ENCODE measurements at places on chromosomes 3 and 15.
A peak's percentile ranks its signal among the peaks of the same experiment; 100 is the strongest.

DNA sequence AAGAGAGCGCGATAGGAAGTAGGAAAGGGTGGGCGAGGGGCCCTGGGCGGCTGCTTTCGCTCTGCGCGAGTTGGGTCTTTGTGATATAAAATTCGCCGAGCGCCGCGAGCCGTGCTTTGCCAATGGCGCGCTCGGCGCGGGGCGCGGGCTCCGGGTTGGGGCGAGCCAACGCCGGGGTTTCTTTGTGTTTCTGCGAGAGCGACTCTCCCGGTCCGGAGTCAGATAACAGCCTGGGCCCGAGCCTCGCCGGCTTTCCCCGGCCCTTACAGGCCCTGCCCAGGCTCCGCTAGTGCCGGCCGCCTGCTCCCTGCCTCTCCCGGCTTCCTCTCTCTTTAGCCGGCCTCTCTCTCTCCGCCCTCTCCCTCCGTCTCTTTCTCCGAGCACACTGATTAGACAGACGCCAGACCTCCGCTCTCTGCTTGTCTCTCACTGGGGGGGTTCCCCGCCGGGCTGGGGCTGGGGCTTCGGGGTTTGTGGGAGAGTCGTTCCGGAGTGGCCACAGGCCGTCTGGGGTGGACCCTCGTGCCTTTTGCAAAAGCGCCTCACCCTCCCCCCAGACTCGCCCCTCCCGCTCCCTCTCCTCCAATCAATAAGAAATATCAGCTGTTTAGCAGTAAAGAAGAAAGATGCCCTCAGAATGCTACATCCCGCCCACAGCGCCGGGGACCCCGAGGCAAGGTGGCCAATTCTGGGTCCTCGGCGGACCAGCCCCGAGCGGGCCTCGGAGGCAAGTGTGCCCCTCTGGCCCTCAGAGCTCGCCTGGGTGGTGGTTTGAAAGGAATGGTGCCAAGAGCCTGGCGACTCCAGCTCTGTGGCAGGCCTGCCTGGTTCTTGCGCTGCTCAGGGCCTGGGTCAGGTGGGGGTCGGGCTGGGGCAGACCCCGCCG is 2.9 kb downstream of the NR2F2 start:
- peak overlapping the region; percentile 89 for H3K4me3 ChIP-seq
- peaks cover 48% of the 10 kb centered on the region for H3K4me1 ChIP-seq
- DNase-seq: no peak
- H3K36me3 ChIP-seq: peaks cover 27% of the 10 kb centered on the region
- H3K27ac ChIP-seq: peak overlapping the region; percentile 98

- H3K4me1 ChIP-seq: peaks cover 14% of the 10 kb centered on the region
- H3K36me3 ChIP-seq: peaks cover 6% of the 10 kb centered on the region
- no peaks in the 10 kb centered on the region for H3K27me3 ChIP-seq
- no peak overlapping the region for H3K4me3 ChIP-seq
These were observed 26.8 kb upstream of the ZBTB38 start for GRCh38 chr3:141341536-141341935.

- no peaks in the 10 kb centered on the region for H3K4me1 ChIP-seq
- H3K27ac ChIP-seq: no peak overlapping the region
- no peak for DNase-seq
- H3K36me3 ChIP-seq: no peaks in the 10 kb centered on the region
- H3K27me3 ChIP-seq: peaks cover 43% of the 10 kb centered on the region
These were observed 48.4 kb downstream of the WNT7A start for GRCh38 chr3:13831386-13831996.

DNA sequence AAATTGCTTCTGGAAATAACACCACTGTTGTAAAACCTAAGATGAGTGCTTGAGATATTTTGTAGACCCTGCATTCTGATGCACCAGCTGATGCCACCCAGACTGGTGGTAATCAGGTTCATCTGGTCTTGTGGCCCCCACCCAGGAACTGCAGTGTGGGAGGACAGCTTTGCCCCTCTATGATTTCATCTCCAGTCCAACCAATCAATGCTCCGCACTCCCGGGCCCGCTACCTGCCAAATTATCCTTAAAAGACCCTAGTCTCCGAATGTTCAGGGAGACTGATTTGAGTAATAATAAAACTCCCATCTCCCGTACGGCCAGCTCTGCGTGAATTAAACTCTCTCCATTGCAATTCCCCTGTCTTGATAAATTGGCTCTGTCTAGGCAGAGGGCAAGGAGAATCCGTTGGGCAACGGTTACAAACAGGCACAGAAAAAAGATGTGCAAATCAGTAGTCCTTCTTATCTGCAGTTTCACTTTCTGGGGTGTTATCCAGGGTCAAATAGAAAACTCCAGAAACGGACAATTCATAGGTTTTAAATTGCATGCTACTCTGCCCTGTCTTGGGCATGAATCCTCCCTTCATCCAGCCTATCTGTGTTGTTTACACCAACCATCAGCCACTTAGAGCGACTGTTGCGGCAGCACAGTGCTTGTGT is 29.2 kb upstream of the TRPM1 start:
- H3K27ac ChIP-seq: no peak overlapping the region
- H3K36me3 ChIP-seq: no peaks in the 10 kb centered on the region
- H3K27me3 ChIP-seq: peaks cover 3% of the 10 kb centered on the region
- no peak for DNase-seq
- H3K4me1 ChIP-seq: no peaks in the 10 kb centered on the region
- no peak overlapping the region for H3K4me3 ChIP-seq

DNA sequence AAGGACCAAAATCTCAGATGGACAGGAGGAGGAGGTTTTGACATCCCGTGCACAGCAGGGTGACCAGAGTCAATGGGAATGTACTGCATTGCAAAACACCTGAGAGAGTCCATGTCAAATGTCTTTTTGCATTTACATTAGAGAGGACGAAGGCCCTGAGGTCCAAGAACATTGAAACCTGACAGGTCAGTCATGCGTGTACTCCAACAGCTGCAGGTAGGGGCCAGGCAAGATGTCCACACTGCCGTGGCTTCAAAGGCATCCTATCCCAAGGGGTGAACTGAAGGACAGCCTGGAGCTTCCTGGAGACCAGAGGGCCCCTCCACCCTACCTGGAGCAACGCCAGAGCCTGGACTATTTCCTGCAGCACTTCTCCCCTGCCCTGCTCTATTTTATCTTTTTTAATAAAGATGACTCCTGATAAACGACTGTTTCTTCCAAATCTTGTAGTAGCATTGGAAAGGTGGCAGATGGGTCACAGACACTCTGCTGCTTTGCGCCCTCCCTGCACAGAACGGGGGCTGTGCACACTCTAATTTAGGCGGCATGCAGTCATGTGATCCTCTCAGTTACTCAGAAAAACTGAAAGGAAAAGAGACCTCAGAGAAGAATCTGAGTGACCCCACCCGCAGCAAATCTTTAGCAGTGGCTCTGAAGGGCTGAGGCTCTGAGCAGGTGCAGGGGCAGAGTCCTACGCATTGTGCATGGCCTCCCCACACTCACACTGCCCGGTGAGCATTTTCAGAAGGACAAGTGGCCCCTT is 68.2 kb downstream of the HMCES start:
- no peaks in the 10 kb centered on the region for H3K36me3 ChIP-seq
- no peak for DNase-seq
- H3K4me1 ChIP-seq: peaks cover 5% of the 10 kb centered on the region
- no peak overlapping the region for H3K4me3 ChIP-seq
- H3K27ac ChIP-seq: no peak overlapping the region
- H3K27me3 ChIP-seq: peaks cover 17% of the 10 kb centered on the region

DNA sequence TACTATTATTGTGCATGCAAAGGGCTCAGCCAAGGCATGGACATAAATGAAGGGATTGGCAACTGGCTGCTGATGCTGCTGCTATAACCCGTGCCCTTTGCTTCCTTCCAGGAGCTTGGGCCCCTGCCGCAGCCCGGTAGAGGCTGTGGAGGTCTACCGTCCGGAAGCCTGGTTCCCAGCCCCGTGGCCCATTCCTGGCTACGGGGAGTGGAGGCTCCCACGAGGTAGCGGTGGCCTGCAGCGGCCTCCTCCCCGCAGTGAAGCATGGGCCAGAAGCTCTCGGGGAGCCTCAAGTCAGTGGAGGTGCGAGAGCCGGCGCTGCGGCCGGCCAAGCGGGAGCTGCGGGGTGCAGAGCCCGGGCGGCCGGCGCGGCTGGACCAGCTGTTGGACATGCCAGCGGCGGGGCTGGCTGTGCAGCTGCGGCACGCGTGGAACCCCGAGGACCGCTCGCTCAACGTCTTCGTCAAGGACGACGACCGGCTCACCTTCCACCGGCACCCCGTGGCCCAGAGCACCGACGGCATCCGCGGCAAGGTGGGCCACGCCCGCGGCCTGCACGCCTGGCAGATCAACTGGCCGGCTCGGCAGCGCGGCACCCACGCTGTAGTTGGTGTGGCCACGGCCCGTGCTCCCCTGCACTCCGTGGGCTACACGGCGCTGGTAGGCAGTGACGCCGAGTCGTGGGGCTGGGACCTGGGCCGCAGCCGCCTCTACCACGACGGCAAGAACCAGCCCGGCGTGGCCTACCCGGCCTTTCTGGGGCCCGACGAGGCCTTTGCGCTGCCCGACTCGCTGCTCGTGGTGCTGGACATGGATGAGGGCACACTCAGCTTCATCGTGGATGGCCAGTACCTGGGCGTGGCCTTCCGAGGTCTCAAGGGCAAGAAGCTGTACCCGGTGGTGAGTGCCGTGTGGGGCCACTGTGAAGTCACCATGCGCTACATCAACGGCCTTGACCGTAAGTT is 15.0 kb downstream of the SPSB4 start:
- H3K36me3 ChIP-seq: peaks cover 2% of the 10 kb centered on the region
- peaks cover 18% of the 10 kb centered on the region for H3K4me1 ChIP-seq
- H3K4me3 ChIP-seq: no peak overlapping the region
- H3K27ac ChIP-seq: no peak overlapping the region

- H3K27me3 ChIP-seq: peaks cover 22% of the 10 kb centered on the region
- peaks cover 4% of the 10 kb centered on the region for H3K4me1 ChIP-seq
- H3K4me3 ChIP-seq: no peak overlapping the region
- H3K36me3 ChIP-seq: no peaks in the 10 kb centered on the region
These were observed 1.7 kb downstream of the CCDC9B start for GRCh38 chr15:40338921-40339620.

DNA sequence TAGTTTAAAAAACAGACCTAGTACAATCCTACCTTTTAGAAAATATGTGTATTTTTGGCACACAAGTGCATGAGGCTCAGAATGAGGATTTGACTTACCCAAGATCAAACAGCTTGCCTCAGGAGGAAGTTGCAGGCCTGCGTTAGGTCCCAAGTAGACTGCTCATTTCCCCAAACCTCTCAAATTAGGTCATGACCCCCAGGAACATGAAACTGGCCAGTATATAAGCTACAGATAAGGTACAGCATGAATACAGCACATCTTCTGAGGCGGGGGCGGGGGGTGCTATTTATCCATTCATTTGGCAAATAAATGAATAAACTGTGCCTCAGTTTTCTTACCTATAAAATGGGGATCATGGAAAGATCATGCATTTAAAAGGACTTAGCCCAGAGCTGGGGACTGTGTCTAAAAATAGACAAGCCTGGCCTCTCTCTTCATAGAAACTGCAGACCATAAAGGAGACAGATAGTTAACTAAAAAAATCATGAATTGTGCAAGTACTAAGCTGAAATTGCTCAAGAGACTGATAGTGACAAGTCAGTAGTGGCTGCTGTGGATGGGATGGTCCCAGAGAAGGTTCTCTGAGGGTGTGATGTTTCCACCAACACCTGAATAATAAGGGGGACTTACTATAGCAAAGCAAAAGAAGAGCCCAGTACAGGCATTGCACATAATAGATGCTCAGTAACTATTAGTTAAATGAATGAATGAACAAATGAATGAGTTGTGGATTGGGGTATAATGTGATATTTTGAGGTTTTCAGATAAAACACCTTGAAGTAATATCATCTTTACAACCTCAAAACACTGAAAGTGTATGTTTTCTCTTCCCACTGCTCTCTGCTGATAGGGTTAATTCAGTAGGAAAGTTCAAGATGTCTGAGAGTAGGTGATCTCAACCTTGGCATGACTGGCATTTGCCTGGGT is 258.5 kb upstream of the PROK2 start:
- no peak overlapping the region for H3K4me3 ChIP-seq
- H3K36me3 ChIP-seq: no peaks in the 10 kb centered on the region
- DNase-seq: no peak
- no peaks in the 10 kb centered on the region for H3K4me1 ChIP-seq
- H3K27ac ChIP-seq: no peak overlapping the region

DNA sequence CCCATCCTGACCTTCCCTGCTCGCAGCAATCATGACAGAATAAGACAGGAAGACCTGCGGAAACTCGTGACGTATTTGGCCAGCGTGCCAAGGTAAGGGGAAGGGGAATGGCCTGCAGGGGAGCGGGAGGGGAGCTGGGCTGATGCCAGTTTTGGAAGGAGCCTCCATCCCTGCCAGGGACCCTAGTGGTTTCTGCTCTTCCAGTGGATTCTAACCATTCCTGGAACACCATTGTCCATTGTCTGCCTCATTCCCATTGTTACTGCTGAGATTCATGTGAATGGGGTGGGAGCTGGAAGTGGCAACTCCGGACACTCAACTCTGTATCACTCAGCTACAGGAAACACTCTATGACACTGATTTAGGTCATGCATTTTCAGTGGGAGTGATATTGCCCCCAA is 242.9 kb upstream of the ROPN1 start:
- H3K27ac ChIP-seq: no peak overlapping the region
- H3K4me3 ChIP-seq: no peak overlapping the region
- H3K27me3 ChIP-seq: no peaks in the 10 kb centered on the region

DNA sequence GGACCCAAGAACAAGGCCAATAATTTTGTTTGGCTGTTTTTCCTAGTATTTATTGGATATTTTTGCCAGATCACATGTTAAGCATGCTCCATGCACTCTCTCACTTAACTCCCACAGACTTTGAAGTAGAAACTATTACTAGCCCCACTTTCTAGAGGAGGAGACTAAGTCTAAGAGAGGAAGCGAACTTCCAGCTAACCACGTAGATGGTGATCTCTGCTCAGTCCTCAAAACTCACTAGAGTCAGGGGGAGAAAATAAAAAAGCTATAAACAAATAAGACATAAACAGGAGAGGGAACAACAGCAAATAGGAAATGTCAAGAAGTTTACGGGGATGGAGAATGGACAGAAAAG is 481.0 kb upstream of the PROK2 start:
- no peak overlapping the region for H3K27ac ChIP-seq
- no peak overlapping the region for H3K4me3 ChIP-seq
- H3K36me3 ChIP-seq: no peaks in the 10 kb centered on the region
- no peak for DNase-seq
- H3K4me1 ChIP-seq: no peaks in the 10 kb centered on the region
- peaks cover 5% of the 10 kb centered on the region for H3K27me3 ChIP-seq

GRCh38 chr15:71708741-71709140 is 101.6 kb upstream of the NR2E3 start:
- no peaks in the 10 kb centered on the region for H3K4me1 ChIP-seq
- no peak overlapping the region for H3K27ac ChIP-seq
- DNase-seq: no peak
- peaks cover 35% of the 10 kb centered on the region for H3K27me3 ChIP-seq
- no peak overlapping the region for H3K4me3 ChIP-seq

DNA sequence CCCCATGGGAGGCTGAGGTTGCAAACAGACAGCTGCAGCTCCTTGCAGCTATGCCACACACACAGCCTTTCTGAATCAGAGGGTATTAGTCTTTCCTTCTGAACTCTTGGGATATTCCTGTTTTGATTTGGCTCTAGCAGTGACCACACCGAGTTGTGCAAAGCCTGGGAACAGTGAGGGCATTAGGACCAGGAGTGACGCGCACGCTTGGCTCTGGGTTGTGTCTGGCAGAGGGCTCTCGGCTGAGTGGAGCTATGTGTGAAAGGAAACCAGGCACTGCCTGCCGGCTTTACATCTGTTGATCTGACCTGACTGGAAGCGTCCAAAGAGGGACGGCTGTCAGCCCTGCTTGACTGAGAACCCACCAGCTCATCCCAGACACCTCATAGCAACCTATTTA is at the start of gene GALNT15:
TSS of gene GALNT15 (plus strand) at position 292 of the 400 bp plus-strand sequence. CDS start 472 bp downstream, outside the sequence.
- no peaks in the 10 kb centered on the region for H3K4me1 ChIP-seq
- DNase-seq: no peak
- peaks cover 48% of the 10 kb centered on the region for H3K27me3 ChIP-seq

GRCh38 chr3:128632301-128632700 is 18.3 kb downstream of the RPN1 start:
- no peaks in the 10 kb centered on the region for H3K4me1 ChIP-seq
- no peaks in the 10 kb centered on the region for H3K27me3 ChIP-seq
- H3K4me3 ChIP-seq: no peak overlapping the region
- no peak overlapping the region for H3K27ac ChIP-seq
- DNase-seq: no peak
- peaks cover 18% of the 10 kb centered on the region for H3K36me3 ChIP-seq
